Caco-2 (cell line): ENCODE measurements at places on chromosomes 13 and 19.

GRCh38 chr19:41872775-41873647 is 4.1 kb upstream of the CD79A start:
- peak; percentile 93 for DNase-seq

DNA sequence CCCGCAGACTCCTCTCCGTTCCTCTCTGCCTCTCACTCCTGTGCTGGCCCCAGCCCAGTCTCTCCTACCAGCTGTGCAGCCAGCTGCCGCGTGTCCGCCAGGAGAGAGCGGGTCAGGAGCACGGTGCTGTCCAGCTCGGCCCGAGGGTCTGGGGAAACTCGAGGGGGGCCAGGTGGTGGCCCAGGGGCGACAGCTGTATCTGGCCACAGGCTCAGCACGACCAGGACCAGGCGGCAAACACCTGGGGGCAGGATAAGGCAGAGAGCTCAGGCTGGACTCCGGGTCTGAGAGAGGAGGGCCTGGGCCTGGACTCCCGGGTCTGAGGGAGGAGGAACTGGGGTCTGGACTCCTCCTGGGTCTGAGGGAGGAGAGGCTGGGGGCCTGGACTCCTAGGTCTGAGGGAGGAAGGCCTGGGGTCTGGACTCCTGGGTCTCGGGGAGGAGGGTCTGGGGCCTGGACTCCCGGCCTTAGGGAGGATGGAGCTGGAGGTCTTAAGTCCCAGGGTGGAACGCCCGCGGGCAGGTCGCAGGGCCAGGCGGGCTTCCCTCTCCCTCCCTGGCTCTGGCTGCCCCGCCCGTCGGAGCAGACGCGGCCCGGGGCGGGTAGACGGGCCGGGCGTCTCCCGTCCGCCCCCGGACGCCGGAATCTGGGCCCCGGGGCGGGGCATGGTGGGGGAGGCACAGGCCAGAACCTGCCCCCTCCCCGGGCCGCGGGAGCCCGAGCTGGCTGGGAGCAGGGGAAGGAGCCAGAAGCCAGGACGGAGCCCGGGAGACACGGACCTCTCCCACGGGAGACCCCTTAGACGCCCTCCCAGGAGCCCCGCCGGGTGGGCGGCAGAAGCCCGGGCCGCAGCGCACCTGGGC is 1.3 kb downstream of the IL11 start:
- peak; percentile 70 for DNase-seq

DNA sequence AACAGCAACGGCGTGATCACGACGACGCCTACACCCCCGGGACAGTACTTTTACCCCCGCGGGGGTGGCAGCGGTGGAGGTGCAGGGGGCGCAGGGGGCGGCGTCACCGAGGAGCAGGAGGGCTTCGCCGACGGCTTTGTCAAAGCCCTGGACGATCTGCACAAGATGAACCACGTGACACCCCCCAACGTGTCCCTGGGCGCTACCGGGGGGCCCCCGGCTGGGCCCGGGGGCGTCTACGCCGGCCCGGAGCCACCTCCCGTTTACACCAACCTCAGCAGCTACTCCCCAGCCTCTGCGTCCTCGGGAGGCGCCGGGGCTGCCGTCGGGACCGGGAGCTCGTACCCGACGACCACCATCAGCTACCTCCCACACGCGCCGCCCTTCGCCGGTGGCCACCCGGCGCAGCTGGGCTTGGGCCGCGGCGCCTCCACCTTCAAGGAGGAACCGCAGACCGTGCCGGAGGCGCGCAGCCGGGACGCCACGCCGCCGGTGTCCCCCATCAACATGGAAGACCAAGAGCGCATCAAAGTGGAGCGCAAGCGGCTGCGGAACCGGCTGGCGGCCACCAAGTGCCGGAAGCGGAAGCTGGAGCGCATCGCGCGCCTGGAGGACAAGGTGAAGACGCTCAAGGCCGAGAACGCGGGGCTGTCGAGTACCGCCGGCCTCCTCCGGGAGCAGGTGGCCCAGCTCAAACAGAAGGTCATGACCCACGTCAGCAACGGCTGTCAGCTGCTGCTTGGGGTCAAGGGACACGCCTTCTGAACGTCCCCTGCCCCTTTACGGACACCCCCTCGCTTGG is 966 bp downstream of the JUNB start:
- DNase-seq = peak; percentile 76

GRCh38 chr13:46289260-46289955 is 77.7 kb downstream of the LRRC63 start:
- no peak for DNase-seq

GRCh38 chr13:36282821-36283432 is 14.7 kb downstream of the CCDC169 start:
- peak; percentile 16 for DNase-seq

- DNase-seq = no peak
These were observed 3.2 kb downstream of the PDS5B start for GRCh38 chr13:32589471-32589870.

- no peak for DNase-seq
These were observed 11.3 kb downstream of the LCP1 start for GRCh38 chr13:46170687-46171086.

GRCh38 chr13:53014495-53015443 is 13.8 kb upstream of the OLFM4 start:
- no peak for DNase-seq

GRCh38 chr13:109751477-109751876 is 34.9 kb downstream of the IRS2 start:
- DNase-seq = no peak

DNA sequence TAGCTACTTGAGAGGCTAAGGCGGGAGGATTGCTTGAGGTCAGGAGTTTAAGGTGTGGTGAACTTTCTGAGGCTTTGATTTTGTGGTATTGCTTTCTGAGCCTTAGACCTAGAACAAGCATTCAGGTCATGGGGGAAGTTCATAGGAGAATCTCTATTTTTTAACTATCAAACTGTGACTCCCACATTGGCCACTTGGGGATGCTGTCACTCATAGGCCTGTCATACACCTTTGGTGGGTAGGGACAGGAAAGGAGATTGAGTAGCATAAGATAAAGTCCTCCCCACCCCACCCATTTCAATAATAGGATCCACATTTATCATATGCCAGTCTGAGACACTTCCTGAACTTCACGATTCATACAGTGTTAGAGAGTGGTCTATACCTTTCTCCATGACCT is 41.9 kb upstream of the PSG2 start:
- DNase-seq = no peak

- no peak for DNase-seq
These were observed 15.1 kb downstream of the CCDC97 start for GRCh38 chr19:41324921-41325639.

GRCh38 chr13:38872693-38873092 is 117.9 kb downstream of the STOML3 start:
- DNase-seq = peak; percentile 67

DNA sequence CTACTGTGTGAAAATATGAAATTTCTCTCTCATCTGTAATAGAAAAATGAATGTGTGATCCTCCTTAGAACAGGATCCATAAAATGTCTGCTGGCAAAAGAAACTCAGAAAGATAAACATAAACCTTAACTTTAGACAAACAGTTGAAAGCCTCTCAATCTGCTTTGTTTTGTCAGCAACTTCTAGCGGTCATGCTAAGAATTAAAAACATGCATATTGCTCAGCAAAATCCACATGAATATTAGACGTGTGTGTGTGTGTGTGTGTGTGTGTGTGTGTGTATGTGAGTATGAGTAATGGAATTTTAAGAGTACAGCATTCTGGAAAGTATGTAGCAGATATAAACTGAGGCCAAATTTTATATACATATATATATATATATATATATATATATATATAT is 1779.2 kb upstream of the MIR17HG start:
- DNase-seq = no peak

DNA sequence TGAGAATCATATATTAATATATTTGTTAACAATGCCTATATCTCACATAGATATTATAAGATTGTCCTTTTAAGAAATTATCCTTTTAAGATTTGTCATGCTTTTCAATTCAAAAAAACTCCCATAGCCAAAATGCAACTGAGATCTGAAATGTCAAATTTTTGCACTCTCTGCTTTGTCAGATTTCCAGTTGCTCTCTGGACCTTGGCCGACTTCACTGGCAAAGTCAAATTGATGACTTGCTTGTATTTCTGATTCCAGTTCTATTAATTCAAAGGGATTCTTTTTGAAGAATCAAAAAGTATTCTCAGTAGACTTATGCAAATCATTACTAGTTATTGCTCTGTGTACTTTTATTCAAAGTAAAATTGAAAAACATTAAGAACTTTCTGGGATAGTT is 101.2 kb upstream of the SCEL start:
- DNase-seq = no peak

- no peak for DNase-seq
These were observed 112.4 kb downstream of the NUFIP1 start for GRCh38 chr13:44876782-44877324.

DNA sequence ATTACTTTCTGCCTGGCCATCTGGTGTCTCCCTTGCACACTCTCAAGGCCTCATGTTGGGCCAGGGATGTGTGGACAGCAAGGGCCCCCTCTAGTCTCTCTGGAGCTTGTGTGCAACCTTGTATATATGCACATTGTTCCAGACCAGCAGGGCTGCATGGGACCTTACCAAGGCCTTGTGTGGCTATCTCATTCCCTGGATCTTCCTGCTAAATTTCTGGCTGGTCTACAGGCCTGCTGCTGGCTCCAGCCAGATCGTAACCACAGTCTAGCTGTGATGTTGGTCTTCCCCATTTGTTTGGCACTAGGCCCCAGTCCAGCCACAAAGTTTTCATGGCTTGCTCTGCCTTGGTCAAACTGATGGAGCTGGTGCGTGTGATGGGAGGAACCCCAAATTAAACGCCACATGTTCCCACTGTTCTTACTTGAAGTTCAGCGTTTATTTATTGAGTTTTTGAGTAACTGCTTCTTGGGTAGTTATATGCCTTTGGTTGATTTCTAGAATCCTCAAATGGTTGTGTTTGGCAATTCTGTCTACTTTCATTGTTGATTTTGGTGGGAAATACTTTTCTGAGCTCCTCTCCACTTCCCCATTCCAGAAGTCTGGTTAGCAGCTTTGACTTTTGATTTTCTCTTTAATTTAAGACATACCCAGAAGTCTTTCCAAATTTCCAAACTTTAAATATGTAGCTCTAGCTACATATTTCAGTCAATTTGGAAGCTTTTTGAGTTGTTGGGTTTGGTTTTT is 56.4 kb downstream of the SIPA1L3 start:
- DNase-seq = peak; percentile 34

DNA sequence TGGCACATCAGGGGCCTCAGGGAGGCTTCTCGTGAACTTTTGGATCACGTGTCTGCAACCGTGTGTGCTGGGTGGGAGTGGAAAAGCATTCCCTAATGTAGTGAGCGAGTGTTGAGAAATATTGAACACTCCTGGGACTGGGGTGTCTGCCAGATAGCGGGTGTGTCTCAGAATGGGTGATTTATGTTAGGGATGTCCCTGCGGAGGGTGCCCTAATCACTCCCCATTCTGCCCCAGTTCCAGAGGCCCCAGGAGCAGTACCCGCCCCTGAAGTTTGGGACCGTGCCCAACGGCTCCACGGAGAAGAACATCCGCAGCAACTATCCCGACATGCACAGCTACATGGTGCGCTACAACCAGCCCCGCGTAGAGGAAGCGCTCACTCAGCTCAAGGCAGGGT is 24.2 kb upstream of the GRWD1 start:
- DNase-seq = no peak

DNA sequence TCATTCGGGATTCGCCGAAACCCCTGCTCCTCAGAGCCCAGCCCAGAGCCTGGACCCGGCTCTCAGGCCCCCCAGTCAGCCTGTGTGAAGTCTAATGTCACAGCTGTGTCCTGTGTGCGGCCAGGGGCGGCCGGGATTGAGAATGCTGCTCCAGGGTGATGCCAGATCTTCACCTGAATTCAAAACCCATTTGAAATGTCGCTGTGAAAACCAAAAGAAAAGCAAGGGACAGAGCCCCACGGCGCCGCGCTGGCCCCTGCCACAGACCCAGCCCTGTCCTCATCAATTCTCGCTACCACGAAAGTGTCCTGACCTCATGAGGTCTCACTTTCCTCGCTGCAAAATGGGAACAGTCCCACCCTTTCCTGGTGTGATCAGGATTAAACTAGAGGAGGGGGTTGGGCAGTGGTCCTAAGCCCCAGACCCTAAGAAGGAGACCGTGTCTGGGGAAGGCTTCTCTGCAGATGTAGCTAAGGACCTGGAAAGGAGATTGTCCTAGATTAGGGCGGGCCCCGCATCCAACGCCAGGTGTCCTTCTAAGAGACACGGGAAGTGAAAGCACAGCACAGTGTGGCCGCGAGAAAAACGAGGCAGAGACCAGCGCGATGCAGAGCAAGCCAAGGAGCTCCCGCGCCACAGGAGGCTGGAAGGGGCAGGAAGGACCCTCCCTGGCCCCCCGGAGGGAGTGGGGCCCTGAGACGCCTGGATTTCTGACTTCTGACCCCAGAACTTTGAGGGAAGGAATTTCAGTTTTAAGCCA is 34.0 kb upstream of the SPACA7 start:
- DNase-seq = no peak

- no peak for DNase-seq
These were observed 33.9 kb upstream of the TPT1 start for GRCh38 chr13:45374917-45375316.

DNA sequence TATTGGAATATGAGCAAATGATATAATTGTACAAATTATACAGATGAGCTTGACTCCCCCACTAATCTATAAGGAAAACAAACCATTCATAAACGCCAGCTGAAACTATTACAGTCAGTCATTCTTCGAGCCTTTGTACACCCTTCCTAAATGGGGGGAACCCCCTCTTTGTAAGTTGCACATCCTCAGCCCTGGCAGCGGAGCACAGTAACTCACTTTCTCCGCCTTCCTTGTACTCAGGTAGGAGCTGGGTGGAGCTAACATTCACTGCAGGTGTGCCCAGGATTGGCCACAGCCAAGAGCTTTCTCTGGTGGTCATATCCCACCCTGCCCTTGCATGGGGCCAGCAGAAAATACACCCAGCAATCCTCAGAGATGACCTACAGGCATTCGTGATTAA is 28.6 kb downstream of the PIN1 start:
- no peak for DNase-seq

DNA sequence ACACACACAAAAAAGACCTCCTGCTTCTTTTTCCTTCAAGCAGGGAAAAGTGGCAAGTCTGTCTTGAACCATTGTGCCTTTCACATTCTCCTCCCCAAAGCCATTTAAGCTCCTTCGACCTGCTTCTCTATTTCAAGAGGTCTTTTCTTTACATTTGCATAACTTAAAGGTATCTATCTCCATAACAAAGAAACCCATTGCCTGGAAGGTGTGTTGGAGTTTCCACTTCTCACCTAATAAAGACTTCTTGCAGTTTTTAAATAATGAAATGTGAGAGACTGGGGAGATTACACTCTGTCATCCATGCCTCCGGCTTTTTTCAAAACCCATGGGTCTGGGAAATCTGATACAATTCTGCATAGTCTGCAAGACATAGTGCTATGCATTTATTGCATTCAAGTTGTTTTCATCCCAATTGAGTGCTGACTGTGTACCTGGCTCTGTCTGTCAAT is 41.8 kb upstream of the NBEA start:
- DNase-seq = no peak

DNA sequence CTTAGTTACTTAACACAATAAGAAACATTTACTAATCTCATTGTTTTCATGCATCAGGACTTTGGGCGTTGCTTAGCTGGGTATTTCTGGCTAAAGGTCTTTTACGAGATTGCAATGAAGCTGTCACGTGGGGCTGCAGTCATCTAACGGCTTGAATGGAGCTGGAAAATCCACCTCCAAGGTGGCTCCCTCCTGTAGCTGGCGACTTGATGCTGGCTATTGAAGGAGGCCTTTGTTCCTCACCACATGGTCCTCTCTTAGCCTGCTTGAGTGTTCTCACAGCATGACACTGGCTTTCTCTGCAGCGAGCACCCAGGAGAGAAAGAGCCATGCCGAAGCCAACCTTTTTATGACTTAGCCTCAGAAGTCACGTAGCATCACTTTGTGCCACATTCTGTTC is 92.0 kb downstream of the NHLRC3 start:
- no peak for DNase-seq

GRCh38 chr19:1849886-1850398 is 1.7 kb upstream of the REXO1 start:
- DNase-seq = no peak
